Stimulated activated CD4-positive, alpha-beta T cell treated with anti-CD3 and anti-CD28 coated beads, Interleukin-2, amount 100 ng/mL, for 24 hours (primary cell): ENCODE measurements at places on chromosomes 3 and 15.

DNA sequence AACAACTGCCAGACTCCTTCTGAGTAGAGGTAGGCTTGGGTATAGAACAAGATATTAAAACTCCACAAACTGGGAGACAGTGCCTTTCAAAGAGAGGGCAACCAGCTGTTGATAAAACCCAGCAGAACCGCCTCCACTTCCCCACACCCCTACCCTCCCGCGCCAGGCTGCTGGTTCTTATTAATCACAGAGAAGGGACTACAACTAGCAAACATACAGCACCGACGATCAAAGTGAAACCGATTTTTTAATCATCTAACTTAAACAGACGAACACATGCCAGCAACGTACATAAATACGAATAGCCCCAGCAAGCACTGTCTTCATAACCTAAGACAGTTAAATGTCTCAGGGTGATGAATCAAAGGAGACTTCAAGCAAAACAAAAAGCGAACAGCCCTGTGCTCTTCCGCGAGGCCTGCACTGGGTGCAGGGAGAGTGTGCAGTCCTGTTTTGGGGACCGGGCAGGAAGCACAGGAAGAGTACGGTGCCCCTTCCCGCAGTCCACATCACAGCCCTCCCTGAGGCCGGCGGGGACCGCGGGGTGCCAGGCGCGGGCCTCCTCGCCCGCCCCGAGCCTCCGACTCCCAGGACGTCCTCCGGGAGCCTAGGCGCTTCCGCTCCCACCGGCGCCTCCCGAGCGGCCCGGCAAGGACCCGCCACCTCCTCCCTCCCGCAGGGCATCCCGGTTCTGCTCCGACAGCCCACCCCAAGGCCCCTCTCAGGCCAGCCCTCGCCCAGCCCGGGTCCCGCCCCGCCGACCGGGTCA lies 75.1 kb upstream of the VGLL4 start:
- DNase-seq = peak; percentile 56

GRCh38 chr15:70806992-70807712 lies 43.8 kb upstream of the UACA start:
- no peak for DNase-seq

DNA sequence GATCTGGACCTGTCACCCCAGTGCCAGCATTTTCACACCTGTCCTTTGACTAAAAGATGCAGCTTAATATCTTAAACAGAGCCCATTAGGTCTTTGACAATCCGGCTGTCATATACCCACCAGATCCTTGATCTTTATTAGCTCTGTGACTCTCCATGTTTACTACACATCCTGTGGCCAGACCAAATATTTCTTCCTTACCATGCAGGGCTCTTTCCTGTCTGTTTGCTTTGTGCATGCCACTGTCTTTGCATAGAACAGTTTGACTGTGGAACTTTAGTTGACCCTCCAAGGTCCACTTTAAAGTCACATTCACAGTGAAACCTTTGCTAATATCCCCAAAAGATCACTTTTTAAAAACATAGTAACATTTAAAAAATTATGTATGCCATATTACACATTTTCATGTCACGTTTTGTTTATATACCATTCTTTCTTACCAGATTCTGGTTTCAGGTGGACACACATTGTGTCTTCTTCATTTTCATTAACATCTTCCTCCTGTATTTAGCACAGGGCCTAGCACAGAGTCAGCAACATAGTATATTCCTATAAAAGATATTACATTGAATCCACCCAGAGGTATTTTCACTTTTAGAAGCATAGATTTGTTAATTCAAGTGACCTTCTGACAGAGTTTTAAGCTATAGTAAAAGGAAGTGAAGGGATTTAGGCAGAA lies 95.8 kb downstream of the RAP2B start:
- DNase-seq = no peak

GRCh38 chr3:138434875-138435772 lies 708 bp downstream of the ESYT3 start:
- DNase-seq = peak; percentile 27

GRCh38 chr3:123080864-123081562 lies 14.2 kb downstream of the PDIA5 start:
- DNase-seq = no peak

- no peak for DNase-seq
These were observed 27.9 kb downstream of the SIDT1 start for GRCh38 chr3:113560271-113560670.

DNA sequence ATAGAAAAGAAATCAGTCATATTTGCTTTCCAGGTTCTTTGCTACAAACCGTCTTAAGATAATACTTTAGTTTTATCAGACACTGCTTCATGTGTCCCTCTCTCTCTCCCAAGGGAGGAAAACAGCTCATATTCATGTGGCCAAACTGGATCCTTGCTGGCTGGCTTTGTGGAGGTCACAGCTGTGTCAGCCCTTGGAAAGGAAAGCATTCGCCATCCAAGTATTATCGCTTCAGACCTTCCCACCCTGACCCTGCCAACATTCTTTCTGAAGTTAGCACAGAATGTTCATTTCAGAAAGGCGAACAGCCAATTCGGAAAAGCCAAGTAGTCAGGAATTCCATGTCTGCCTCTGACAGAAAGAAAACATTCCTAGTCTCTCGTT lies 213.6 kb downstream of the FEZF2 start:
- DNase-seq = no peak

DNA sequence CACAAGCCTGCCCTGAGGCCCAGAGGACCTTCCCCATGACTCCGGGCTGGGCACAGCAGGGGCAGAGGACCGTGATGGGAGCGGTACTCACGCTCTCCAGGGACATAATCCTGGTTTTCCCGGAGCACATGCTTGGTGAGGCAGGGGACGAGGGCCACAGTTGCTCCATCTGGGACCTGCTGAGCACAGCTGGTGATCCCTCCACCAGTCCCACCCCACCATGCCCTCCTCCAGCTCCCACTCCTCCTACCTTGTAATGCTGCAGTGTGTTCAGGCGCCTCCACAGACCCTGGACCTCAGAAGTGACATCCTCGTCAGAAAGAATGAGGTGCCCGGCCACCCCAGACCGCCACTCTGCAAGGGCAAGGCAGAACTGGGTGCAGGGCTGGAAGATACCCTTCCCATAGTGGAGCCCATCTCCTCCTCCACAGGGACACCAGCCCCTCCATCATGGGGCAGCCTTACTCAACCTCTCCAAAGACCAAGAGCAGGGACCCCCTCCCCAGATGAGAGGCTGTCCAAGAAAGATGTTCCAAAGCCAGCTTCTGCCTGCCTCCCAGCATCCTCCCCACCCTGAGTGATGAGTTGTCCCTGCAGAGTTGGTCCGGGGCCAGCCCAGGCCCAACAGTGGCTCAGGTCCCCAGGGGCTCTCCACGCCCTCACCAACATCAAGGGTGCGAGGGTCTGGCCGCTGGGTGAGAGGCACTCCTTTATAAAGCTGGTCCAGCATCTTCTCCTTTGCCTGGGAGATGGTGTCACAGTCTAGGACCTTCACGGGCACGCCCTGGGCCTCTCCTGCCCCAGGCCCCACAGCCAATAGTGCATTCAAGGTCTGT lies 19.5 kb downstream of the PLXNB1 start:
- no peak for DNase-seq

DNA sequence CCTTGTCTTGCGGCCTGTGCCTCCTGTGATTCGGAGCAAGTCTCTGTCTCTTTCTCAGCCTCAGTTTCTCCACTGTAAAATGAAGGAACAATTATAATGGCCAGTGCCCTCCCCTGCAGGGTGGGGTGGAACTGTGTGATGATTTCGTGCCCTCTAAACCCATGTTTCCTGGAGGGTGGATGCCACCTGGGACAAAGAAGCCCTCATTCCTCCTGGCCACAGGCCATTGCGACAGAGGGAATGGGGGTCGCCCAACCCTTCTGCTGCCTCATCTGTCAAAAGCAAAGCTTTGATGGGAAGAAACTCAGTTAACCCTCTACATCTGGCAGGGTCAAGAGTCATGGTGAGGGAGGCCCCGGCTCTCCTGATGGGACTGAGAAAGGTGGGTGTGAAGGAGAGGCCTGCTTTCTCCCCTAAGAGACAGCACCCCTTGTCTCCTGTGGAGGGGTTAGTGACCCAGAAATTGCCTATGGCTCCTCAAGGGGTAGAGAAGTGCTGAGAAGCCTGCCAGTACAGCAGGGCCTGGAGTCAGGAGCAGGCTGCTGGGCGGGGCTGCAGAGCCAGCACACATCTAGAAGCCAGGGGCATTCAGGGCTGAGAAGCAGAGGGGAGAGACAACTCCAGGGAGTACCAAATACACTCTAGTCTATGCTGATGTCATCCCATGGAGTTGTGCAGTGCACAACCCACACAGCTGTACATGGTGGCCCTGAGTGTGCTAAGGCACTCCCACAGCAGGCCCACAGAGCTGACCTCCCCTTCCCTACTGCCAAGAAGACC lies 61.0 kb downstream of the PLXNA1 start:
- no peak for DNase-seq

GRCh38 chr15:40354408-40355171 lies 3.4 kb upstream of the DISP2 start:
- DNase-seq = no peak

DNA sequence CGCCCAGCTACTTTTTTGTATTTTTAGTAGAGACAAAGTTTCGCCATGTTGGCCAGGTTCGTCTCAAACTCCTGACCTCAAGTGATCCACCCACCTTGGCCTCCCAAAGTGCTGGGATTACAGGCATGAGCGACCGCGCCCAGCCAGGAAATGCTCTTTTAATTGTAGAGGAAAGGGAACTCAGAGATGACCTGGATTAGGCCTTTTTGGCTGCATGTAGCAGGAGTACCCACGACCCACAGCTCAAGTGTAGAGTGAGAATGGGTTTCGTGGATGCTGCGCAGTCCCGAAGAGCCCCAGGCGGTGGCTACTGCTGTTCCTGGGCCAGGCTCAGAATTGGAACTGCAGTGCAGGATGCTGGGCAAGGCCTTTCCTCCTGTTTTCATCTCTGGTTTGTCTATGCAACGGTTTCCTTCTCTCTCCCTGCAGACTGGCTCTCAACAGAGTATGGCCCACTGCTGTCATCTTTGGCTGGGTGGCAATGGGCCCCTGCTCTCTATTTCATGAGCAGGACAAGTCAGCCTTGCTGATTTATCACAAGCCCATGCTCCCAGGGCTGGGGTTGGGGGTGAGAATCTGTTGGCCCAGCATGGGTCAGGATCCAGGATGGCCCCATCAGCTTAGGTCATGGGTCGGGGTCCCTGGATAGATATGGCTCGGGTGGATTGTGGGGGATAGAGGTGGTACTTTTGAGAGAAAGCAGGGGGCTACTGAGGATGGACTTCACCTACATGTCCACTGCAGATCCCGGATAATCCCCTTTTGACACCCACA lies 51.2 kb downstream of the GASK1A start:
- DNase-seq = no peak

DNA sequence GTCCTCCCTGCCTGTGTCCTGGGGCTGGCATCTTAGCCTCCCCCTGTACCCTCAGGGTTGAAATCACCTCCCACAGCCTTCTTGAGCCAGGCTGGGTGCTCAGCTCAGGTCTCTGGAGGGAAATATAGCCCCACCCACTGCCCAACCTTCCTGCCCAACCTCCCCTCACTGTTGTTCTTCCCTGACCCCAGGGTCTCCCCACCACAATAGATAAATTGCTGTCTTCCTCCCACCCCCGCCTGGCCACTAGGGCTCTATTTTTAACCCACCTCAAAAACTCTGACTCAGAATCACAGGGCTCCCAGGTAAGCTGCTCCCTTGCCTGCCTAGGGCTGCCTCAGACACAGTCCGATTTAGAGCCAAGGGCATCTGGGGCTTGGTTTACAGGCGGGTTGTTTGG lies 15.0 kb downstream of the HCN4 start:
- no peak for DNase-seq

DNA sequence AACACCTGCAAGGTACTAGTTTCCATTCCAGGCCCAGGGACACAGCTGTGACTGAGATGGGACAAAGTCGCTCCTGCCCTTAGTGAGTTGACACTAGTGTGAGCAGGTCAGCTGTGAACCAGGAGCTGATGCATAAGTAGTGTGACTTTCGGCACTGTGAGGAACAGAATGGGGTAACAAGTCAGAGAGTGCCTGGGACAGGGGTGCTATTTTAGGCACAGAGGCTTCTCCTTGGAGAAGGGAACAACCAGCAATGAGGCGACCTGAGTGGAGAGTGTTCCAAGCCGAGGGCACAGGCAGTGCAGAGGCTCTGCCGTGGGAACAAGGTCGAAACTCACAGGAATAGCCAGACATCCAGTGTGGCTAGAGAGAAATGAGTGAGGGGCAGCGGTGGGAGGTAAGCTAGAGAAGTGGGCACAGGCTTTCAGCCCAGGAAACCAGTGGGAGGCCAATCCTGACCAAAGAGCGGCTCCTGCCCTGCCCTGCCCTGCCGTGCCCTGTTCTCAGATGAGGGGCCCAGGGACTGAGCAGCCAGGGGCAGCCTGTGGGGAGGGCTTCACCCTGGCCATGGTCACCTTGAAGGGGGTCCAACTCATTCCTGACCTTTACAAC lies 14.2 kb downstream of the DNAH1 start:
- no peak for DNase-seq

DNA sequence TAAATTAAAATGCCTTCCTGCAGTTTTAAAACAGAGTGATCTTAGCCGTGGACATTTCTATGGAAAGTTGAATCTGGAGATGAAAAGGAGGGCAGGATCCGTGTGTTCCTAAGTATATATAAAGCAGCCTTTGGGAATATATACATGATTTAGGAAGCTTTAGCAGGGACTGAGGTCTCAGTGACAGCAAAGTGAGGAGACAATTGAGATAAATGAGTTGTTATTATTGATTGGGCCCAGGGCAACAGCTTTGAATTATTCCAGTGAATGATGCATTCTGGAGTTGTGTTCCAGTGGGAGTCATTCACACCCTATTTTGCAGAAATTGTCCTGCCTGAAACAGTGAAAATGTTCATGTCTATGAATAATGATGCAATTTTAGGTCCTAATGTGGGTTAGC lies 281.4 kb downstream of the BCHE start:
- DNase-seq = no peak

GRCh38 chr3:193114431-193115340 lies 126.3 kb upstream of the PLAAT1 start:
- DNase-seq = no peak

- no peak for DNase-seq
These were observed 43.8 kb upstream of the TRA2B start for GRCh38 chr3:185981621-185982020.

- no peak for DNase-seq
These were observed 20.9 kb upstream of the TEX9 start for GRCh38 chr15:56344336-56344735.

DNA sequence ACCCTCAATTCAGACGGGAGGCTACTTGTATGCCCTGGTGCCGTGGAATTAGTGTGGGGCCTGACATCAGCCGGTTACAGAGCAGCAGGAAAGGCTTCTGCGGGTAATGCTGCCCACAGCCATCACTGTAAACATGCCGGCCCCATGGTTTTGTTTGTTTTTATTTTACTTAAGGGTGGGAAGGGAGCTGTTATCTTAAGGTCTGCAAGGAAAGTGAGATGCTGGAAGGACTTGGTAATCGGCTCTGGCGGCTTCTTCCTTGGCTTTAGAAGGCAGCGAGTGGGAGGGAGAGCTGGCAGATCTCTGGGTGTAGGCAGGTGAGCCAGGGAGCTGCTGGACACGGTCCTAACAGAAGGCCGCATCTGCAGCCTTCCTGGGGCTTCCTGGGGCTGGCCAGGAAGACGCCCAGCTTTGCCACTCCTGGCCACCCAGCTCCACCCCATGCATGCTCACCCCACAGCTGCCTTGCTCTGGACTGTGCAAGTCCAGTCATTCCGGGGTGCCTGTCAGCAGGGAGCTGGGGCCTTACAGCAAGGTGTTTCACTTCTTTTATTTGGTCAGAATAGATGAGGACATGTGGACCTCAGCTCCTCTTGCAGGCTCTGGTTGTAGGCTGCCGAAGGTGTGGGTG lies 54.1 kb upstream of the FURIN start:
- DNase-seq = no peak
